ENCODE measurements at places on chromosomes 1 and 21.

- DNase-seq = no peak
Measured at GRCh38 chr1:160605205-160605604, 25.9 kb upstream of the CD84 start.

DNA sequence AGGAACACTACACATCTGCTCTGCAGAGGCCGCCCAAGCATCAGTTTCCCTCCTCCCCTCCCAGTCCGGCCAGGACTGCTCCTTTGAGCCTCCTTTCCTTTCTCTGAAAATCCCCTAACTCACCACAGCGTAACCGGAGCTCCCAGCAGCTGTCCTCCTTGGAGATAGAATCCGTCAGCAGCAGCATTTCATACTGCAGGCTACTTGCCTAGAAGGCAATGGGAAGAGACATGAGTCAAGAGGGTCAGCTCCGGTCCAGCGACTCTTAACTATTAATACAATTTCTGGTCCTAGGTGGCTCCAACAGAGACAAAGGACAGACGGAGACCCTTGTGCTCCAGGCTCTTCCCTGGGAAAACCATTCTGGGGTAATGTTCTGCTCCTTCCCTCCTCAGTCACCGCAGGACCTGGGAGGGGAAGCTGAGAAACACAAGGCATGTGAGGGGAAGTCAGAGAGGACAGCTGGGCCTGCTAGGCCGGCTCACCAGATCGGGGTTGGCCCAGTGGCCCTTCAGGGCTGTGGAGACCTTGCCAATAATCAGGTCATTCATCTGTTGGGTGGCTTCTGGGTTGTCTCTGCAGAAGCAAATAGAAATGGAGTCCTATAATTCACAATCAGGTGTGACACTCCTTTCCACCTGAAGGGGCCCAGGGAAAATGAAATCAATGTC lies 99.7 kb downstream of the UBR4 start:
- no peak for DNase-seq

GRCh38 chr1:45393718-45394302 lies 53.6 kb upstream of the MUTYH start:
- DNase-seq = no peak

- no peak for DNase-seq
Measured at GRCh38 chr1:22398656-22399420, 52.8 kb upstream of the ZBTB40 start.

DNA sequence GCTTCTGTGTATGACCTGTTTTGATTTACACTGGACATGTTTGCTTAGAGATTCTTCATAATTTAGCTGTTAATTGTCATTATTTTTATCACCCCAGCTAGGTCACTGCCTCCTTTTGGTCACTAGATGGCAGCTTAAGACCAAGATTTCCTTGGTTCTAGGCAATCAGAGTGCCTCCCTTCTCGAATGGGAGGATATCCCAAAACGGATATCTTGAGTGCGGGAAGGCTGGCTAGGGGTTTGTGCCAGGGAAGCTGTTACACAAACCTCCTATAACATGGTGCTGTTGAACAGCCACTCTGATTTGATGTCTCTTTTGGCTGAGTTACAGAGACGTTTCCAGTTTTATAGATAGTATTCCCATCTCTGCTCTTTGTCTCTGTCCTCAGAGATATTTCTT lies 283.5 kb downstream of the S1PR1 start:
- DNase-seq = no peak

- DNase-seq = no peak
Measured at GRCh38 chr21:22900490-22900889, 1902.3 kb downstream of the NCAM2 start.

DNA sequence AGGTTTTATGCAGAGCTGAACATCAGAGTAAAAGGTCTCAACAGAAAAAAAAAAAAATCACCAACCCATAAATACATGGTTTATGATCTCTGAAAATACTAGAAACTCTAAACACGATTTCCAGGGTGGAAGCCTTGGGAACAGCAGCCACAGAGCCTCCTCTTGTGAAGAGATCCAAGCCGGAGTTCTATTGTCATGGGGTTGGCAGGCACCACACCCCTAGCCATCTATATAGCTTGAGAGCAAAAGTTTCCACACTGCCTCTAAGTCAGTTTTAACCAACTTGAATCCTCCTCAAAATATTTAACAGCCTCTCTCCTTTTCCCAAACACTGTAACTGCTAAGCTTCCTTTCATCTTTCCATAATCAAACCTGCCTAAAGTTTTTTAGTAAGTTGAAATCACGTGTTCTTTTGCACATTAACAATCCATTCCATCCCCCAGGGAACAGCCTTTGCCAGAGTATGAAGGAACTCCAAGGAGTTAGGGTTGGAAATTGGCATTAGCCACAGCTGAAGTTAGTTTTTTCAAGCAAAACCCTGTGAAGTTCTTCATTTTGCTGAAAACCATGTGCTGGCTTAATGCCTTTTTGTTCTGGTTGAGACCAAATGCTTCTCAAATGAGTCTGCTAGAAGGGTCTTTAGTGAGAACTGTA lies 13.8 kb upstream of the SEC16B start:
- DNase-seq = no peak

- no peak for DNase-seq
Measured at GRCh38 chr1:89966656-89967055, 28.3 kb upstream of the ZNF326 start.

- DNase-seq = no peak
Measured at GRCh38 chr1:188782220-188782841, 1695.3 kb downstream of the BRINP3 start.

DNA sequence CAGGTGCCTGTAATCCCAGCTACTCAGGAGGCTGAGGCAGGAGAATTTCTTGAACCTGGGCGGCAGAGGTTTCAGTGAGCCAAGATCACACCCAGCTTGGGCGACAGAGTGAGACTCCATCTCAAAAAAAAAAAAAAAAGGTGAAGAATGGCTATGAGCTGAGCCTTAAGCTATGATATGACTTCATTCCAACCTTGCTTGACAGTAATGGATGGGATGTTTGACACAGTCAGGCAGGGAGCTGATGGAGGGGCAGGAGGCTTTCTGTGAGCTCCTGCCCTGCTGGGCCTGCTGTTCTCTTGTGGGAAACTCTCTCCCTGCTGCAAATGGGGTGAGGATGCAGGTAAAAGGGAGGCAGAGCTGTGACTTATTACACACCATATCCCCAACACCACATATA lies 27.6 kb downstream of the NCF2 start:
- DNase-seq = no peak

GRCh38 chr1:221712776-221713431 lies 29.0 kb downstream of the DUSP10 start:
- no peak for DNase-seq

DNA sequence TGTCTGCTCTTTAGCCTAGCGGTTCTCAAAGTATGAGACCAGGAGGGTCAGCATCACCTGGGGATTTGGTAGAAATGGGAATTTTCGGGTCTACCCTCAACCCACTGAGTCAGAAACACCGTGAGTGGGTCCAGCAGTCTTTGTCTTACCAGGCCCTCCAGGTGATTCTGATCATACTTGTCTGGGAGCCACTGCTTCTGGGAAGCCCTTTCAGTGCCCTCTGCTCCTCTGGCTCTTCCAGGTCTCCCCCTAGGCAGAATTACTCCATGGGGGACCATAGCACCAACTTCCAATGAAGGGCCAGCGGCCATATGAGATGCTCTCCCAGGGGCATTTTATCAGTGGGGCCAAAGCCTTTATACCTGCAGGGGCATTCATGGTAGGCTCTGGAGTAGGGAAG lies 81.0 kb upstream of the ETV3 start:
- no peak for DNase-seq

GRCh38 chr1:233614743-233615521 lies 1.0 kb downstream of the KCNK1 start:
- no peak for DNase-seq

DNA sequence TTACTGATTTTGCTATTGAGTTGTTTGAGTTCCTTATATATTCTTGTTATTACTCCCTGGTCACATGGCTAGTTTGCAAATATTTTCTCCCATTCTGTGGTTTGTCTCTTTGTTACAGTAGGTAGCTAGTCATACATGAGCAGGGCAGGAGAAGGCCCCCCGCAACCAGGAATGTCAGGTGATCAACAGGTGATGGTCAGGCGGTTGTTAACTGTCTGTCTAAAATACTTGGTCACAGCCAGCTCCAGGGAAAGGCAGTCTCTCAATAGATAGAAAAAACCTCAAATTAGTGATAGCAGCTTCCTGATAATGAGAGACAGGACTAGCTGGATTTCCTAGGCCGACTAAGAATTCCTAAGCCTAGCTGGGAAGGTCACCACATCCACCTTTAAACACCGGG lies 217.9 kb downstream of the RHOU start:
- no peak for DNase-seq

GRCh38 chr1:153648000-153648643 lies 10.4 kb upstream of the SNAPIN start:
- no peak for DNase-seq

- peak; percentile 41 for DNase-seq
Measured at GRCh38 chr1:15849775-15850324, 2.3 kb downstream of the SPEN start.

- DNase-seq = no peak
Measured at GRCh38 chr1:103459346-103459745, 66.2 kb upstream of the RNPC3 start.

- DNase-seq = no peak
Measured at GRCh38 chr21:43890042-43890441, 25.0 kb downstream of the AGPAT3 start.

DNA sequence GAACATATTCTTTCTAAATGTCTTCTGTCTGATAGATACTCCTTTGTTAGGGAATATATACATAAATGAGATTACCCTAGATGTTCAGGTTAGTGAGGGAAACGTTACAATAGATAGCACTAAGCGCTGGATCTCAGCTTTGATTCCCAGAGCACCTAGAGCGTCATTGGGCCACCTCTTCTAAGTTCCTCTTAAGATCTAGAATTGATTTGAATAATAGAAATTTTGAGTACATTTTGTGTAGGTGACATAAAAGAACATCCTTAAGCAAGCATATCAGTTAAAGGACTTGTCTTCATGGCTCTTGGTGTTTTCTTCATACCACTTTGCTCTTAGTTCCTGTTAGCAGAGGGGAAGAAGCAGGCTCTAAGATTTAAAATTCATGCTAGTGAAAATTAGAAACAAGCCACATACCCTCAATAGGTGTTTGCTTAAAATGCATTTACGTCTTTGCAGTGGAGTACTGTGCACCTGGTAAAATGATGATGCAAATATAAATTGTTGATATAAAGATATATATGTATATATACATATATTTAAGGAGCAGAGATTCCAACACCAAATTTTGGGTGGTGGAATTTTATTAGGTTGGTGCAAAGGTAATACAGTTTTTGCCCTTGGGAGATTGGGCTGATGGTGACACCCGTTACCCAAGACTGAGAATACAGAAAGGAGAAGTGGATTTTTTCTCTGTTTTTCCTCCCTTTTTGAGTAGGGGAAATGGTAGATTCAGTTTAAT lies 47.1 kb downstream of the DYRK1A start:
- DNase-seq = no peak

- DNase-seq = no peak
Measured at GRCh38 chr1:43007377-43008114, 48.9 kb upstream of the SLC2A1 start.
